ENCODE measurements at places on chromosomes 5 and 9.

DNA sequence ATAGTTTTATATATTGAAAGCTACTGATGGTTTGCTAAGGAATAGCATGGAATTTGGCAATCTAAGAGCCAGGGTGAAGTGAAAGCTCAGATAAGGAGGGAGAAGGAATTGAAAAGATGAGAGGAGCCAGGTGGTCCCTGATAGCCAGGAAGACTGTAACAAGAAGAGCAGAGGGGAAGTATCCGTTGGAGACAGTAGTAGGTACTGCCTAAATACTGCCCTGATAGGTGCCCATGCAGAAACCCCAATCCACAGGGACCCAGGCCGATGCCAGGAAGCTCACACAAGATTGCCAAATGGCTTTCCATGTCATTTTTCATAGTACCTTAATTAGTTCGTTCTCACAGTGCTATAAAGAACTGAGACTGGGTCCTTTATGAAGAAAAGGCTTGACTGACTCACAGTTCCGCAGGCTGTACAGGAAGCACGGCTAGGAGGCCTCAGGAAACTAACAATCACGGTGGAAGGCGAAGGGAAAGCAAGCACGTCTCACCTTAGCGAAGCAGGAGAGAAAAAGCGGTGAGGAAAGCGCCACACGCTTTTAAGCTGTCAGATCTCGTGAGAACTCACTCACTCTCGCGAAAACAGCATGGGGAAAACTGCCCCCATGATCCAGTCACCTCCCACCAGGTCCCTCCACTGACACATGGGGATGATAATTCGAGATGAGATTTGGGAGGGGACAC lies 13.0 kb downstream of the ACTL7B start:
- no peak for DNase-seq

- DNase-seq, result no peak
These were observed 235.7 kb downstream of the HTR1A start for GRCh38 chr5:63726496-63726895.

DNA sequence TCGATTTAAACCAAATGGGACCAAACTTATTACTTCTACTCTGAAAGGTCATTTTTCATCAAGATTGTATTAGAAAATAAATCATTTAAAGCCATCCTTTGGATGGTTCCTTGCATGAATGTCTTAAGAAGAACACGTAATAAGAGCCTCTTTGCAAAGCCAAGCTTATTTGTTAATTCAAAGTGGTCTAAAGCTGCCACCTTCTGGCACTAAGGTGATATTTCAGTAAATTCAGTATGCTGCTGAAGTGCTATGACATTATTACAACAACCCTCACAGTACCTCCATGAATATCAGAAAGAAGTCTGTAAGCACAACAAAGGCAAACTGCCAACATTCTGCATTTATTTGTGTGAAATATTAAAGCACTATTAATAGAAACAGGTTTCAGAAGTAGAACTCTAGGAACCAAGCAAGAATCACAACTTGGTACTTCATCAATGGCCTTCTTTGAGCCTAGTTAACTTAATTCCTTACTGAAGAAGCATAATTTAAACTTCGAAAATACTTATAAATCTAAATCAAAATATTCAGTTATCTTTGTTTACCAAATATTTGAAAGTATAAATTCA lies 53.1 kb upstream of the TYRP1 start:
- no peak for DNase-seq

DNA sequence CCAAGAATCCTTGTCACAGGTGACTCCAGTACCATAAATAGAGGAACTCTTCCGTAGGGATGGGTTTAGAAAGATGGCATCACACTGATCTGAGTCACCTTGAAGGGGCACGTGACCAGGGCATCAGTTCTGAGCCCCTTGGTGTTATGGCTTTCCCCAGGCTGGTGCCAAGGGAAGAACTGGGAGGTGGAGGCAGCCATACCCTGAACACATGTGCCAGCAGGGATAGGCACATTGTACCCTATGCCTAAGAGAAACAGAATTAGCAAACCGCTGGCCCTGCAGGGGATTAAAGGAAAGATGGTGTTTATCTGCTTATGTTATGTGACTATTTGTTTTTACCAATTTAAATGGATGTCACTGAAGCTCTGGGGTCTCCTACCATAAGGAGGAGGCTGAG lies 196.2 kb downstream of the RGS3 start:
- no peak for DNase-seq

- DNase-seq, result no peak
These were observed 5.8 kb upstream of the CARNMT1 start for GRCh38 chr9:75033791-75034473.

Data from central memory CD4-positive, alpha-beta T cell (primary cell).